ENCODE measurements at places on chromosomes 3 and 15.
A peak's percentile ranks its signal among the peaks of the same experiment; 100 is the strongest.

DNA sequence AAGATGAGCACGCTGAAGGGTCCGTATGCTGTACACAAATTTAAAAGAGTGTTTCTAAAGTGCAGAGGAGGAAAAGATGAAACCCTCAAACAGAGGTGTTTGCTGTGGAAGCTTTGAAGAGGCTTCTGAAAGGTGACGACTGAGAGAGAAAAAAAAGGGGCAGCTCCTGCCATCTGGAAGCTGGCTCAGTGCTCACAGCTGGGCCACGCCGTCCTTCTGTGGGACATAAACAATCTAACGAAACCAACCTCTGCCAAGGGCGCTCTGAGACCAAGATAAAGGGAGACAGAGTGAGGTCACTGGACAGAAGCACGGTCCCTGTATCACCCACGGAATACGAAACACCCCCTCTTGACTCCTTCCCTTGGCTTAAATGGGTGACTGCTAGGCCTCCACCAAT lies 96.3 kb upstream of the SLC6A6 start:
- no peak for DNase-seq

DNA sequence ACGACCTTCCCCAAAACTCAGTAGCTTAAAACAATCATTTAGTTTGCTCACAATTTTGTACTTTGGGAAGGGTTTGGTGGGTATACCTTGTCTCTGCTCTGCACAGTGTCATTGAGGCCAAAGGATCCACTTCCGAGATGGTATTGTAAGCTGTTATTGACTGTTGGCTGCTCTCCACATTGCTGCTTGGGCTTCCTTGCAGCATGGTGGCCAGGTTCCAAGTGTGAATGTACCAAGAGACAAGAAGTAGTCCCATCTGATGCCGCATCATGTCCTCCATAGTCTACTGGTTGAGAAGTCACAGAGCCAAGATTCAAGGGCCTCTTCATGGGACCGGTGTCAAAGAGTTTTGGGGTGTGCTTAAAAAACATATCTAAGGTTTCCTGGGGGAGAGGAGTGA lies 268.5 kb downstream of the PLCL2 start:
- DNase-seq = no peak

GRCh38 chr15:56533731-56534403 lies 68.9 kb upstream of the MNS1 start:
- DNase-seq = no peak

GRCh38 chr3:101591071-101591470 lies 17.1 kb downstream of the PCNP start:
- DNase-seq = no peak

DNA sequence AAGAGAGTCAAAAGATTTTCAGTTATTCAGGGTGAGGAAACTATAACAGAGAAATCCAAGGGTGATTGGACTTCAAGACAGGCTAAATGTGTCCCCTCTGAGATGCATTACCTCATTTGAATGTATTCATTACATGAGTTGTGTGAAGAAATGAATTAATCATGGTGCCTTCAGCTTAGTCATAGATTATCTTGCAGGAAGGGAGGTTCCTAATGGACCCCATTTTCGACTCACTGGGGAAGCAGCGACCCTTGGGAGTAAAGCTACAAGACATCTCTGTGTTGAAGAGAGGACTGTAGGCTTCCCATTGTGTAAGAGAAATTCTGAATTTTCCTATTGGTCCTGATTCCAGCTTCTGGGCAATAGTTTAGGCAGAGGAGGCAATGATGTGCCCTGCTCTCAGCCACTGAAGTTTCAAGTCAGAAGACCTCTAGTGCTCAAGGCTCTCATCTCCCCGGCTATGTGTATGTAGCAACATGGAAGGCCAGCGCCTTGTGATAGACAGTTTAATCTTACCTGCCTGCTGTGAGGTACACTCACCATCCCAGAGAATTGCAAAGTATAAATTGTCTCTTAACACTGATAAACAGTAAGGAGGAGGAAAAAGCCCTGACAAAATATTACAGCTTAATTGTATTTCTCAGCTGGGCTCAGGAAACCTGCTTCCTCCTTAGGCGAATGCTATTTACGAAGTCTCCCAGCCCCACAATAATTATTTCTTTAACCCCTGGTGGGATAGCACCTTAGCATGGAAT lies 133.8 kb downstream of the PDCD6IP start:
- DNase-seq = no peak

DNA sequence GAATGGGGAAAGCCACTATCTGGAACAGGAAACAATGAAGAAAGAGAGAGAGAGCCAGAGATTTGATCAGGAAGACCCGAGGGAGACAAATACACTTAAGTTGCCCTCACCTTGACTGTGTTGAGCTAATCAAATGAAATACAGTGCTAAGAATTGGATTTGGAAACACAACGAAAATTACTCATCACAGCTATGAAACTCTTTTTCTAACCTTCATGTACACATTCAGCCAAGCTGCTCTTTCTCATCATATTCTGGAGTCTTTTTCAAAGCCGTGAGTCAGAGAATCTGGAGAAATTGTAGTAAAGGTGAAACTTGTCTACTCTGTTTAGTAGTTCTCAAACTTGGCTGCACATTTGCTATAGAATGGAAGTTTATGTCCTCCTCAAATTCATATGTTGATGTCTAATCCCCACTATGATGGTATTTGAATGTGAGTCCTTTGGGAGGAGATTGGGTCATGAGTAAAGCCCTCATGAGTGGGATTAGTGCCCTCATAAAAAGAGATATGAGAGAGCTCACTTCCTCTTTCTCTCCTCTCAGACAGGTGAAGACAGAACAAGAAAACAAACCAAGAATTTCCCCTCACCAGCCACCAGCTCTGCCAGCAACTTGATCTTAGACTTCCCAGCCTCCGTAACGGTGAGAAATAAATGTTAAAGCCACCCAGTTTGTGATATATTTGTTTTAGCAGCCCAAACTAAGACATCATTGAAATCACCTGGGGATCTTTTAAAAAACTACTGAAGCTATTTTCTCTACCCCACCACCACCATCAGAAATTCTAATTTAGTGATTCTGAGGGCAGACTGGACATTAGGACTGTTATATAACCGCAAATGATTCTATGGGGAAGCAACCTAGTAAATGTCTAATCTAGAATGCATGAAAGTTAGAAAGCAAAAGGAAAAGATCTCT lies 143.6 kb upstream of the GRM7 start:
- DNase-seq = no peak

GRCh38 chr3:45817831-45818522 lies 21.6 kb upstream of the SLC6A20 start:
- peak; percentile 82 for DNase-seq

DNA sequence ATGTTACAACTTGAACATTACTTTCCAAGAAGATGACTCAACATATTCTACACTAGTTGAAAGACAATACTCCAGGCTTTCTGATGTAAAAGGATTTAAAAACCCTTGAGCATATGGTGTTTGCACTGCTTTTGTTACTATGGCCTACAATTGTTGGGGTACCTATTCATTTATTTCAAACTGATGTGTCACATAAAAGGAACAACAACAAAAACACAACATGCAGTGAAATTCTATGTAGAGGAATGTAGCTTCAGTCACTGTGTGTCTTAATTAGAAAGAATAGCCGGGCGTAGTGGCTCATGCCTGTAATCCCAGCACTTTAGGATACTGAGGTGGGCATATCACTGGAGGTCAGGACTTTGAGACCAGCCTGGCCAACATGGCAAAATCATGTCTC lies 1.6 kb downstream of the SPATA16 start:
- no peak for DNase-seq

DNA sequence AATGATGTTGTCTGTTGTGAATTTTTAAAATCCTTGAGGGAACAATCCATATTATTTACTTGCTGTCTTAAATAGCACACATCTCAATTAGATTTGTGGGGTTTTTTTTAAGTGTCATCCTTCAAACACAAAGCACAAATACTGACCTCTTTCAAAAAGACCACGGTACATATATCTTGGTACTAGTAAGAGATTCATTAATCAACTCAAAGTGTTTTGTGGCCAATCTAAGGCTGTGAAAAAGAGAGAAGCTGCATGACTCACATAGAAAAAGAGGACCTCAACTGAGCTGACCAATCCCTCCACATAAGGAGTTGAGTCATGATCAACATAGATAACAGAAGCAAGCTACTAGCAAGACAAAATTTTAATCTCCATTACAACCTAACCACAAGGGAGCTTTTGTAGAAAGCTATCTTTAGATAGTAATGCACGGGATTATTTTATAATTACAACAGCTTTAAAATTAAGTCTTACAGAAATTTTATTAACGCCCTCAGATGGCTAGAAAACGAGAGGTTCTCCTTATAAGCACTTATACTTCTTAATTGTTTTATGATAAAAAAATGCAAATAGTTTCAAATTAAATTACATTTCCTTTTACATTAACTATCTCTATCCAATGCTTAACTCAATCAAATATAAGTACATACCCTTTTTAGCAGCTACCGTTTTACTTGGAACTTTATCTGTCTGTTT lies 60.5 kb downstream of the TOP2B start:
- DNase-seq = peak; percentile 63

GRCh38 chr3:165854696-165855095 lies 17.5 kb upstream of the BCHE start:
- no peak for DNase-seq

DNA sequence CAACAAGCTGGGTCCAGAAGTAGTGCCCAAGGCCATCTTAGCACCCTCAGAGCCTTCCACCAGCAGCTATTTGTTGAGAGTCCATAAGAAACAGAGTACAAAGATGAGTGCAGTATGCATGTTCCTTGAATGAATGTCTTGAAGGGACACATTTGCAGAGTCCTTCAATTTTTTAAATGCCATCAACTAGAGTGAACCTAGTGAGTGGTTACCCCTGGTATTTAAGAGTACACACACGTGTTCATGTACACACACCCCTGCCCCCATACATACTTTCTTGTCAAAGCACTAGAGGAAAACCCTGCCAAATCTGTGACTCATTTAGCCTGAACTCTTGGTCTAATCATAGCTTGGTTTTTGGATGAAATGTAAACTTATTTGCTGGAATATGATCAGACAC lies 84.5 kb upstream of the GALNT15 start:
- DNase-seq = peak; percentile 99

DNA sequence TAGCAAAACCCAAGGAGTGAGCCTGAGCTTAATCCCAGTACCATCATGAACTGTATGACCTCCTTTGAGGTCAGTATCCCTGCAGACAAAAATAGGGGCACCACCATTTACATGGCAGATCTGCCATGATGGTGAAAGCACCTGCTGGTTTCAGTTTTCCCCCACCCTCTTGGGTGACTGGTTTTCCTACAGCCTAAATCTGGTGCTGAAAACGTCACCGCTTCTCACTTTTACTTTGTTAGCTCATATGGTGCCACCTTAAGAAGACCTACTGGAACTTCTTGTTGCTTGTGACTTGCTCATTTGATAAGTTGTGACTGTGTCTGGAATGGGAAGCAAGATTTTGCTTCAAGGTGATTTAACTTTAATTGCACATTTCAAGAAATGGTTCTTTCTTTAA lies 5.1 kb downstream of the PPP1R2 start:
- DNase-seq = no peak

- no peak for DNase-seq
Measured at GRCh38 chr3:123067689-123068600, 1.1 kb downstream of the PDIA5 start.

DNA sequence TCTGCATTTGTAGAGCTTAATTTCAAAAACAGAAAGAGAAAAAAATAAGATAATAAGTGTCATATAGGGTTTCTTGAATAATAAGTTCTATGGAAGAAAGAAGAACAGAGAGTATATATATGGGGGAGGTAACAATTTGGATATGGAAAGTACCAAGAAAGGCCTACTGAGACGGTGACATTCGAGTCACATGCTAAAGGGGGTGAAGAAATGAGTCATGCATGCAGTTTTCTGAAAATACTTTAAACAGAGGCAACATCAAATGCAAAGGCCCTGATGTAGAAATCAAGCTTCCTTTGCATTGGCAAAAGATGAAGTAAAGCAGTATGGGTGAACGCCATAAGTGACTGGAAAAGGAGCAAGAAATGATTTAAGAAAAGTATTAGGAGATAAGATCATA lies 371.6 kb upstream of the ZNF385D start:
- no peak for DNase-seq

GRCh38 chr3:7487763-7488162 lies 626.8 kb downstream of the GRM7 start:
- no peak for DNase-seq

DNA sequence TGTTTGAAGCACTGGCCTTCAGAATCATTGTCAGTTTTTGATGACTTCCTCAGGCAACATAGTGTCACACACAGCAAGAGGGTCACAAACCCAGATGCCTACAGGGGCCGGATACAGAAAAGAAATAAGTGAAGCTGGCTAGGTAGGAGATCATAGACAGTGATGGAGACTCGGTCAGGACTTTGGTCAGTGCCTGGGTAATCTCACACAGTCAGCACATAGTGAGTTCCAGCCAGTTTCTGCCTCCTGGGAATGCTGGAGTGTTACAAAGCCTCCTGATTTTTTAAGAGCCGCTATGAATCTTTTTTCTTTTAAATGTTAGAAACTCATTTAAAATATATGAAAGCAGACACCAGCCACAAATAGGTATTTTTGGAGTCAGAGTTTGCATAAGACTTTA lies 399.1 kb downstream of the IL5RA start:
- DNase-seq = no peak

- DNase-seq = no peak
Measured at GRCh38 chr15:86061581-86061980, 18.1 kb upstream of the AGBL1 start.

DNA sequence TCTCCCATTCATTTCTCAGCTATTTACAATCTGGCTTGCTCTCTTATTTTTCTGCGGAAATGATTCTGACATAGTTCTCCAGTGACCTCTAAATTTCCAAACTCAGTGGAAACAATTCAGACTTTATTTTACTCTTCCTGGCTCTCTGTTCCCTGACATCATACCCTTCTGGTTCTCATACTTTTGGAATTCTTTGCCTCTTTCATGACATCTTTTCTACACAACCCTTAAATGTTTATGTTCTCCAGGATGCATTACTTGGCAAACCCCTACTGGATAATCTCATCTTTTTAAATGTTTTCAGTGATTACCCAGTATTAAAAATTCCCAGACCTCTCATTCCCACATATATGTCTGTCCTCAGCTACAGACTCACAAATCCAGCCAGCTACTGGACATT lies 23.9 kb upstream of the PLSCR4 start:
- peak; percentile 78 for DNase-seq

GRCh38 chr3:188822004-188822403 lies 349.8 kb upstream of the TPRG1 start:
- DNase-seq = no peak

DNA sequence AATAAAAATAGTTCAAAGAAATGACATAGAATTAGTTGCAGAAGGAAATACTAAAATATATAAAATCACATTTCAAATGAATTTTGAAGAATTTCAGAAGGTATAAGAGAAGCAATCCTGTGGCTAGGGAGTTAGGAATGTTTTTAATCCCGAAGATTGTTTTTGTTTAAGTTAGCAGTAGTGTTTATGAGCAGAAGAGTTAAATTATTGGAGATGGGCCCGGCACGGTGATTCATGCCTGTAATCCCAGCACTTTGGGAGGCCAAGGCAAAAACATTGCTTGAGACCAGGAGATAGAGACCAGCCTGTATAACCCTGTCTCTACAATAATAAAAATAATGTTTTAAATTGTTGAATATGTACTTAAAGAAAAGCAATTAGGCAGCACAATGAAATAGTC lies 432.5 kb downstream of the MFSD1 start:
- DNase-seq = peak; percentile 70

Measured in fibroblast of skin of left quadriceps (primary cell).